ENCODE measurements at places on chromosomes 7 and 10.

DNA sequence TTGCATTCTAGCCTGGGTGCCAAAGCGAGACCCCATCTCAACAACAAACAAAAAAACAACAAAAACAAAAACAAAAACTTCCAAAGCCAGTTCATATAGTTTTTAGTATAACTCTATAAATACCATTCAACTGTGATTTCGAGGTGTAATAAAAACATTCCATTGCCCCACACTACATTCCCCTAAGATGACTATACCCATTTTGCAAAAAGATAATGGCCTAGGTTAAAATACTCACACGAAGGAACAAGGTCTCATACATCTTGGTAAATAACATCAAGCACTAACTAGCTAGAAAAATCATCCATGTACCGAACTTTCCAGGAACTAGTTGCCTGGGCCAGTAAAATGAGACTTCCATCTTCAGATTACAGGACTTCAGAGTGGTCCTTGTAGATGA is 55.4 kb downstream of the GLI3 start:
- no peak for DNase-seq

- no peak for DNase-seq
Measured at GRCh38 chr10:93456480-93456879, 25.7 kb downstream of the MYOF start.

DNA sequence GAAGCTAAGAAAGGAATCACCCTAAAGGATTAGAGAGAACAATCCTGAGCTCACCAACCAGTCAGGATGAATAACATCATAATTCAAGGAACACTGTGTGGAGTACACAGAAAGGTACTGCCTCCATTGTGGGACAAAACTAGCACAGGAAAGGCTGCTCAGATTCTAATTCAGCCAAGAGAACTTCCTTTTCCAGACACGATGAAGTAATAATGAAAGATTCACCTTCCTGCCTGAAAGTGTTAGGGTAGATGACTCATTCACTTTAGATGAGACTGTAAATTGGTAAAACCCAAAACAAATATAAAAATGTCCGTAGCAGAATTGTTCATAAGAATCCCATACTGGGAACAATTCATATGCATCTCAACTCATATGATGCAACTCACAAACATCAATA is 167.2 kb downstream of the CDC14C start:
- DNase-seq: no peak

DNA sequence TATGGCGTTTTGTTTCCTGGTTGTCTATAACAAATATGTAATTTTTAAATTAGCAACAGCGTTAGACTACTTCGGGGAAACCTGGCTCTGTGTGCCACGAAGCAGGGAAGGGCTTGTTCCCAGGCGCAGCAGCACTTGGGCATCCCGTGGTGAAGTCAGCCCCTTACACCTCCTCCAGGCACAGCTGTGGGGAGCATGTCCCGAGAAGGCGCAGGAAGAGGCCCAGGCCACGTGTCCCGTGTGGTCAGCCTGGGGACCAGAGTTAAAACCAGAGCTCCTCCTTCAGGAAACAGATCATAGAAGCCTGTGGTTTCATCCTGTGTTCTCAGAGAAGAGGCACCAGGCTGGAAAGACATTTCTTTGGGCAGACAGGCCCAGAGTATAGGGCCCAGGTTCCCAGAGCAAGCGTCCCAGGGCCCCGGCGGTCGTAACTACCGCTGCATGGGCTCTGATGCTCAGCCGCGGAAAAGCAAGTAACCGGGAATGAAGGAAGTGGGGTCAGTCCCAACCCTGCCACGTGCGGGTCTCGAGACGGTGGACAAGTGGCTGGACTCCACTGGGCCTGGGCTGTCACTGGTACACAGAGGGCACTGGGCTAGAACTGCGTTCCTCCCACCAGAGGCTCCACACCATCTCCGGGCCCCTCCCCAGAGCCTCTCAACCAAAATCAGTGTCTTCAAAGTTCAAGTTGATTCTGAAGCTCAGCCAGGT is 7.1 kb downstream of the NUDT1 start:
- DNase-seq: no peak

GRCh38 chr7:114589436-114589835 is 174.8 kb downstream of the FOXP2 start:
- no peak for DNase-seq

GRCh38 chr7:10789170-10789569 is 184.5 kb upstream of the PHF14 start:
- DNase-seq: no peak

DNA sequence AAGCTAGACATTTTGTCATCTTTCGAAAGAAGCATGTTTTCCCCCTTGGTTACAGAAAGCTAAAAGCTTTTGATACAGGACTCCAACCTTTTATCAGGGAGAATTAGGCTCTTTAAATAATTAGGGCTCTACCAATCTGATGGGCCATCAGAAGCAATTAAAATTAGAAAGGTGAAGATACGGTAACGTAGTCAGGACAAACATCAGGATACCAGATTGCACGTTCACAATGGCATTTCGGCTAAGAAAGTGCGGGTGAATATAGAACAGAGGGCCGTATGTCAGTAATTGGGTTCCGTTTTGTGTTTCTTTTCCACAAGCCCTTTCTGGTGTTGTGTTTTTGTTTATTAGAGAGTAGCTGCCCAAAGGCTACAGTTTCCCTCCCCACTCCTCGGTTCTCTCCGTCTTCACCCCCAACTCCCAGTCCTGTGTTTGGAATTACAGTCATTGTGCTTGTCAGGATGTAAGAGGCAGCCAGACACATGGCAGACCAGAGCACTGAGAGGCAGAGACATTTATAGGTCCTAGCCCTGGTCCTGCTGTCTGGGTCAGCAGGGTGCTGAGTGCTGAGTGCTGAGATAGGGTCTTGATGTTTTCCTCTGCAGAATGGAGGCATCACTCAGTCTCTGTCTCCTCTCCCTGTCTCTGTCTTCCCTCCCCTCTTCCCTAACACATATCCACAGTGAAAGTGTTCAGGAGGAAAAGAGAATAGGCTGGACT is 5.5 kb downstream of the PFKP start:
- DNase-seq: no peak

DNA sequence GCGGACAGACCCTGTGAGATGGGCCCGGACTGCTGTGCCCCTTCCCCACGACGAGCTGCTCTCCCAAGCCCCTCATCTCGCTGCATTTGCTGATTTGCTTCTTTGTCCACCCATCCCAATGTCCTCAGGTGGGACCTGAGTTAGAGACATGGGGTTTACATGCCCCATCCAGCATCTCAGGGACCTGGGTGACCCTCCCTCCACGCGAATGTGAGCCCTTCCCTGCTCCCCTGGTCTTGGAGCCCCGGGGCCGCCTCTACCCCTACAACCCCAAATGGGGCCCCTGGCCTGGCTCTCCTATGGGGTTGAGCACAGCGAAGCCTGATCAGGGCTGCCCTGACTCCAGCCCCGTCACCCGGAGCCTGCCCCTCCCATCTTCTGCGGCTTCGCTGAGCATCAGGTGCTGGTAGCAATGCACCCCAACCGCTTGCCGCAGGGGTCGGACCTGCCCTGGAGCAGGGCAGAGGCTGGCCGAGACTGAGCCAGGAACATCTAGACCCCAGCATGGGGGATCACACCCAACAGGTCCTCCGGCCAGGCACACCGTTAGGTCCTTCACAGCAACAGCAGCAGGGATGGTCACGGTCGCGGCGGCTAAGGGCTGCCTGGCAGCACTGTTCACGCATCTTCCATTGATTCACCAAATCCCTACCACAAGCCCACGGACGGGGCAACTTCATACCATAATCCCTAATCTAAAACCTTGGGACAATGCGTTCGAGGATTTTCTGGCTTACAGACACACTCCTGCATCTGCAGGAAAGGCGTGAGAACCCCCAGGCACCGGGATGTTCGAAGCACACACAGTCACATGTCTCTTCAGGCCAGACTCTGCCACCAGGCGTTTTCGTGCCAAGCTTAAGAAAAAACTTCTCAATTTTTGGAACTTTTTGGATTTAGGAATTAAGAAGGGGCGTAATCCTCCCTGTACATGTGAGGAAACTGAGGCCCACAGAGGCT is 15.5 kb downstream of the WDR86 start:
- no peak for DNase-seq

GRCh38 chr7:15352421-15353206 is 209.2 kb downstream of the AGMO start:
- DNase-seq: no peak

DNA sequence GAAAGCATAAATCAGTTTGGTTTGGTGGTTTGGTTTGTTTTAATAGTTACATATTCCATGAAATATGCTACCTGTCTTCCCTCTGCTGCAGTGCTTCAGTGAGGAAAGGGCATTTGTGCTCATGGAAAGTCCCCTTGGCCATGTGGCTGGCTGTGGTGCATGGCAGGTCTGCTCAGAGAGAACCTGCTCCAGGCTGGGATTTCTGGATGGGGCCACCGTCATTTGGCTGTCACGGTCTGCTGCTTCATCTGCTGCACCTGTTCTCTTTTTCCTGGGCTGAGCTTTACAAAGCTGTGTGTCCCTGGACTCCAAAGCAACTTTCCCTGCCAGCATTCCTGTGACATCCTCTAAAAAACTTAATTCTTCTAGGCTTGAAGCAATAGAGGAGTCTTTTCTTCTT is 8.9 kb downstream of the CDK14 start:
- no peak for DNase-seq

DNA sequence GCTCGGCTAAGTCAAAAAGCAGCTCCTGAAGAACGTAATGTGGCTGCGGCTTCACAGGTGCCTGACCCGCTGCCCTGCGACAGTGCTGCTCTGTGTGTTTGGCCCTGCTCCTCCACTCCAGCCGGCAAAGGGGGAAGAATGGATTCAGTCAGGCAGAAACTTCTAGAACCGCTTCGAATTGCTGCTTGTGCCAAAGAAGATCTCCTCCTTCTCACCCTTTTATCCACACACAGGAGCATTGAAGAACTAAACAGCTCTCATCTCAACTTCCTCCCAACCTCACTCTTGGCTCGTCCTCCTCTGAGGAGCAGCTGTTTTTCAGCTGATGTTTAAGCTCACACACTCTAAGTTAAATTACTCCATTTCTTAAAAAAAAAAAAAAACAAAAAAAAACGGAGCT is 651.4 kb downstream of the INHBA start:
- no peak for DNase-seq

Data from HuH-7.5 (cell line).